GM12891 (cell line): ENCODE measurements at places on chromosomes 1 and 21.

GRCh38 chr1:234691567-234691966 lies 81.6 kb upstream of the IRF2BP2 start:
- DNase-seq, result no peak

- DNase-seq, result no peak
These were observed 31.9 kb downstream of the RUSC1 start for GRCh38 chr1:155352631-155353030.

GRCh38 chr1:197374428-197374827 lies 106.4 kb downstream of the CRB1 start:
- no peak for DNase-seq

DNA sequence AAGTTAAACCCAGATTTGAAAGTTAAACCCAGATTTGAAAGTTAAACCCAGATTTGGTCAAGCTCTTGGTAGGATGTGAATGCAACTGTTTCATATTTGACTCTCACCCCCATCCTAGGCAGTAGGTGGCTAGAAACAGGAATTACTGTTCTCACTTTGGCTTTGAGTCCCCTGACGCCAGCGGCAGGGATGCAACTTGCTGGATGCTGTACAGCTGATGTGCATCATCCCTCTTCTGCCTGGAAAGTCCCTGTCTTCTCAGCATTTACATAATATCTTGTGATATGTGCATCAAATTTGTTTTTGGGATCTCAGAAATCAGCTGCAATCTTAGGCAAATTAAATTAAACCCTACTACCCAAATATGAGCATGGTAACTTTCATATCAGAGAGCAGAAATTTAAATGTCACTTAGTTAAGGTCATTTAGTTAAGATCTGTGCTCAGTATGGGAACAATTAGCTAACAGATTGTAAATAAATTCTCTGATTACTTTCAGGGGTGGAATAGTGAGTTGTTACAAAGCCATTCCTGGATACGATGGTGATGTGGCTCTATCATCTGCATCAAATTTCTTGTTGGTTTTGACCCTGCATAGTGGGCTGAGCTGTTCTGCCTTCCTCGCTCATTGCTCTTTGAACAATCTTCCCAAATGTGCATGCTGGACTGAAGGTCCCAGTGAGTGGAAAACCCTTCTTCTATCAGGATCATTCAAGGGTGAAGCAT lies 6.8 kb upstream of the HAO2 start:
- no peak for DNase-seq

DNA sequence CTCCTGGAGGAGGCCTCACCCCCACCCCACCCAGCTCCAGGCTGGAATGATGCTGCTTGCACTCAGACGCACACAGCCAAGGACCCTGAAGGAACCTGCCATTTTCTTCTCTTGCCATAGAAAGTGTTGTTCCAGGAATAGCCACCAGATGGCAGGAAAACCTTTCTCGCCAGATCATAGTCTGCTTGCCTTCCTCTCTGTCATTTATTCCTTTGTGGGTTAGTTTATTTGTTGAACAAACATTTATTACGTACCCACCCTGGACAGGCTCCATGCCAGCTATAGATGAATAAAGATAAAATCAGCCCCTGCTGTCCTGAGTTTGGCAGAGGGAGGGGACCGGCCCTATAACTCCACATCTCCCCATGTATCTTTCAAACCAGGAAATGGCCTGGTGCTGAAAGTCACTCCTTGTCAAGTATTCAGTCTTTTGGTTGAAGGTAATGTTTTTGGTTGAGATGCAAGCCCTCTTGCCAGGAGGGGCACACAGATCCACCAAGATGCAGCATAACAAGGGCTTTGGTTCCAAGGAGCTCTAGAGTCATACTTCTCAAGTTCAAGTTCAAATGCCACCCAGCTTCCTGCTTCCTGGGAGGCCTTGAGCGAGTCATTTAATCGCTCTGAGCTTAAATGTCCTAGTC lies 7.0 kb upstream of the KCNC4 start:
- DNase-seq, result peak; percentile 63

DNA sequence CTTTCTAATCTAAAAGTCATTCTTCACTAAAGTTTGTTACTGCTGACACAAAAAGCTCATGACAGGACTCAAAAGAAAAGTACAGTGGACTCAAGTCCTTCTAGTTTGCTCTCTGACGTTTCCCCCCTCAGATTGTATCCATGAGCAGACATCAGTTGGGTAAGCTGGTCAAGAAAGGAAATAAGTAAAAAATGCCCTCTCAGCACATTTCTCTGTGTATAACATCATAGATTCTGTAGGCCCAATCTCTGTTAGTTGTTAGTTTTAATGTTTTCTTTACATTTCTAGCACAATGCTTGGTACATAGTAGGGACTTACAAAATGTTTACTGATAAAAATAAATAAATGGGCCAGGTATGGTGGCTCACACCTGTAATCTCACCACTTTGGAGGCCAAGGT lies 96.8 kb downstream of the NR5A2 start:
- no peak for DNase-seq

DNA sequence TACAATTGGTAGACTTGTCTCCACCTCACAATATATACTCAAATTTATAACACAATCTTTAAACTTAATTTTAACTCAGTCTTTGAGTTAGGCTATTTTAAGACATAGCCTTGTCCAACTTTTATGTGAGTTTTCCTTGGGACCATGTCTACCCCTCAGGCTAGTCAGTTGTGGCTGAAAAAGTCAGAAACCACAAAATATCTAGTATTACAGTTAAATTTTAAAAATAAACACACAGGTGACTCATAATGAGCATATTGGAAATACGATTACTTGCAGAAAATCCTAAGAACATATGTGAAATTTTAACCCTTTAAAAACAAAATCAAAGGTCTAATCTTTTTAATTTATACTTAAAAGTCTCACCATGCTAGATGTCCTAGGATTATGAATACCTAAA lies 4.8 kb upstream of the ASB17 start:
- DNase-seq, result no peak

GRCh38 chr1:173768206-173768605 lies 53.4 kb downstream of the KLHL20 start:
- no peak for DNase-seq

- no peak for DNase-seq
These were observed 105.0 kb downstream of the BRINP2 start for GRCh38 chr1:177275736-177276135.

GRCh38 chr1:41919764-41920397 lies 1.2 kb upstream of the HIVEP3 start:
- DNase-seq, result peak; percentile 54

DNA sequence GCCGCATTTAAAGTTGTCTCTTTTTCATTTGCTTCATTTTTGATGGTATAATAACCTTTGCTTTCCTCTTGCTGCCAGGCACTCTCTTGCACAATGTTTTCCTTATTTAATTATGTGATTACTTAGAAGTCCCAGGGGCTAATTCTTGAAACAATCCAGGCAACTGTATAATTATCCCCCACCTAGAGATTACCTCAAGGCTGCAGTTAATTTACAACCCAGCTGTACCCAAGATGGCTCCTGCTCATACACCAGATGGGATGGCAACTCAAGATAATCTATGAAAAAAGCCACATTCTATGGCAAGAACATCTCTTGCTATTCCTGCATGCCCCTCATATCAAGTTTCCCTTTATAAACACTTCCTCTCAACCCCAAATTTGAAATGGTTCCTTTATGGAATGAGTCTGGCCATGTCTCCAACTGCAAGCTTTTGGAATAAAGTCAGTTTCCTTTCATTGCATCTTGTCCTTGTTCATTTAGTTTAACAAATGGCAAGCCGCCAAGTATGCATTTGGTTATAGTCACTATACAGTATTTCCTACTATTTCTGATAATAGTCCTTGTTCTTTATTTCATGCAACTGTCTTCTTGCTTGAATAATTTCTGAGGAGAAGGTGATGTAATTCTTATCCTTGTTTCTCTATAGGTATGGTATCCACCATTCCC lies 1042.6 kb downstream of the PLA2G4A start:
- DNase-seq, result no peak

DNA sequence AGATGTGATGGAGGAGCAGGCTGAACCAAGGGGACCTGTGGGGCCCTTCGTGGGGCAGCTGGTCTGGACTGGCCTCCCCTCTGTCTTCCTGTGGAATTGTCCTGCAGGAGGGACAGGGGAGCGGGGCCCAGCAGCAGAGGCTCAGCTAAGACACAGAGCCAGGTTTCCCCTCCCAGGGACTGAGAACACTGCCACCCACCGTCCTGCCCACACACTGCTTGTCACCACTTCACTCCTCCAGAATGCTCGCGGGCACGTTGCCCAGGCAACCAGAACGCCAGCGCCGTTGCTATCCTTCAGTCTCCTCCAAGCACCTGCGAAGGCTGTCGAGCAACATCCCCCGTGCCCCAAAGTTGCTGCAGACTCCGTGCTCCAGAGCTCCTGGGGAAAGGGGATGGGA lies 46.4 kb downstream of the AJAP1 start:
- no peak for DNase-seq

- DNase-seq, result no peak
These were observed 40.3 kb upstream of the CCDC190 start for GRCh38 chr1:162901243-162901642.

- no peak for DNase-seq
These were observed 99.1 kb downstream of the PLA2G4A start for GRCh38 chr1:186927884-186928283.

- DNase-seq, result no peak
These were observed 60.4 kb downstream of the CAPZB start for GRCh38 chr1:19424651-19425570.

- no peak for DNase-seq
These were observed 30.4 kb downstream of the VAV3 start for GRCh38 chr1:107934578-107934977.

DNA sequence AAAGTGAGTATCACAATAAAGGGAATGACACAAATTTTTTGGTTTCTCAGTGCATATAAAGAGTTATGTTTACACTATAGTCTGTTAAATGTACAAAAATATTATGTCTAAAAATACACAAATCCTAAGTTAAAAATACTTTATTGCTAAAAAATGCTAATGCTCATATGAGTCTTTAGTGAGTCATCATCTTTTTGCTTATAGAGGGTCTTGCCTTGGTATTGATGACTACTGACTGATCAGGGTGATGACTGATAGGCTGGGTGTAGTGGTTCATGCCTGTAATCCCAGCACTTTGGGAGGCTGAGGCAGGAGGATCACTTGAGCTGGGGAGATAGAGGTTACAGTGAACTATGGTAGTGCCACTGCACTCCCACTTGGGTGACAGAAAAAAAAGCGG lies 12.9 kb upstream of the NUF2 start:
- DNase-seq, result no peak

GRCh38 chr21:22981819-22982218 lies 1983.6 kb downstream of the NCAM2 start:
- DNase-seq, result no peak

GRCh38 chr1:221781102-221781755 lies 39.3 kb upstream of the DUSP10 start:
- DNase-seq, result no peak

DNA sequence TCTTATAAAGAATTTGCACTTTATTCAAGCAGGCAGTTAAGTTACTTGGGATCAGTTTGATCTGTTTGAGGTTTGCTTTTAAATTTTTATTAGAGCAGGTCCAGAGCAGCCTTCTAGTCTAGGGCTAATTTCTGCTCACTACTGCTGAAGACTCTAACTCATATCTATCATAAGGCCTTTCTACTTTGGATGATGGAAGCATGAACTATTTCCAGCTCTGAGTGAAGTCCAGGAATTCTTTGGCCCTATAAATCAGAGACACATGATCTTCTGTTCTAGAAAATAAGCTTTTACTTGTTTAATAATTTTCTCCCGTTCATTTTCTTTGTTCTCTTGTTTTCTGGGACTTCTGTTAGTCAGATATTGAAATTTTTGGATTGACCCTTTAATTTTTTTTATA lies 14.7 kb downstream of the NIBAN1 start:
- no peak for DNase-seq

GRCh38 chr1:201488830-201489589 lies 17.9 kb downstream of the CSRP1 start:
- no peak for DNase-seq

GRCh38 chr1:2134621-2135307 lies 59.8 kb downstream of the FAAP20 start:
- DNase-seq, result no peak

- no peak for DNase-seq
These were observed 29.2 kb downstream of the BCAR3 start for GRCh38 chr1:93652323-93652949.

- DNase-seq, result no peak
These were observed 274.4 kb upstream of the FMN2 start for GRCh38 chr1:239817276-239817675.

- DNase-seq, result no peak
These were observed 52.7 kb upstream of the EIF4G3 start for GRCh38 chr1:21229246-21230000.

DNA sequence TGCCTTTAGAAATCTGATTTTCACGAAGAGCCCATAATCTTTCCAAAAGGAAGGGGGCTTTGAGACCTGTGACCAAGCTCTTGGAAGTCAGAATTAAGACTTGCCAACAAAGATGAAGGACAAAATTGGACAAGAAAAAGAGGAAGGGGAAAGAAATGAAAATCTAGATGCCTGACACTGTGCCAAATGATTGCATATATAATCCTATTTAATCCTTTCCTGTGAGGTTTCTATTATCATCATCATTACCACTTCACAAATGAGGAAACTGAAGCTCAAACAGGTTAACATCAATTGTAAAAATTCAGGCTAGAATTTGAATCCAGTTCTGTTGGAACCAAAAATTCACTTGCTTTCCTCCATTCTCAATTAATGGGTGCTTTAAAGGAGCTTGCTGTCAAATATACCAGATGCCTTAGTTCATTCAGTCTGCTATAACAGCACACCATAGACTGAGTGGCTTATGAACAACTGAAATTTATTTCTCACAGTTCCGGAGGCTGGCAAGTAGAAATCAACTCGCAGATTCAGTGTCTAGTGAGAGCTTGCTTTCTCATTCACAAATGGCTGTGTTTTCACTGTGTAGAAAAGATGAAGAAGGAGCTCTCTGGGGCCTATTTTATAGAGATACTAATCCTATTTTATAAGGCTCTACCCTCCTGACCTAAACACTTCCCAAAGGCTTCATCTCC lies 197.5 kb upstream of the ST6GALNAC5 start:
- DNase-seq, result no peak

- peak; percentile 88 for DNase-seq
These were observed at the start of gene NBPF20 for GRCh38 chr1:145425436-145426029. Gene NBPF20, minus strand, starts transcription at chr1:145425603. Its CDS starts 20,331 bp downstream, at chr1:145405272.

DNA sequence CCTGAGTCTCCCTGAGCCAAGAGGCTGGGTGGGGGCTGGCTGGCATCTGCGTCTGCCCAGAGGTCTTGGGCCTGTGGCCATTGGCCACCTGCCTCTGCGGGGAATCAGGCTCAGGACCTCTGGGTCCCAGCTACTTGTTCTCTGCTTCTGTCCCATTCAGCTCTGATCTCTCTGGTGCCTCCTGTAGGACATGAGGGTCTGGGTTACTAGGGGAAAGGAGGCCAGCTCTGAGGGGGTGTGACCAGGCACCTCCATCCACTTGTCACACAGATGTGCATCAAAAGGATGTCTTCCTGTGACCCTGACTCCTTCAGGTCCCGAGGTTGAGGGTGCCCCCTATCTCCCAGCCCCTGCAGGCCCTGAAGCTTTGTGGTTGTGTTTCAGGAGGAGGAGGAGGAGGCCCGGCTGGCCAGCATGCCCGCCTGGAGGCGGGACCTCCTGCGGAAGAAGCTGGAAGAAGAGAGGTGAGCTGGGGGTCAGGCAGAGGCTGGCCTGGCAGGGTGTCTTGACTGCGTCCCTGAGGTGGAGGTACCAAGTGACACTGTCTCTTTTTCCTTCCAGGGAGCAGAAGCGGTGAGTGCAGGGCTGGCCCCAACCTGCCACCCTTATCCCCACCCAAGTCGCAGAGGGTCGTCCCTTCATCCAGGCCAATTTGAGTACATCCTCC lies 9.0 kb downstream of the TNFRSF25 start:
- no peak for DNase-seq

GRCh38 chr1:240170266-240170665 lies 78.6 kb downstream of the FMN2 start:
- DNase-seq, result no peak

GRCh38 chr1:1331068-1331965 lies at the start of gene TAS1R3:
Gene TAS1R3, plus strand, starts transcription at chr1:1331280. Its CDS starts 66 bp downstream, at chr1:1331346.
- no peak for DNase-seq
